ENCODE measurements at places on chromosomes 13 and 19.

DNA sequence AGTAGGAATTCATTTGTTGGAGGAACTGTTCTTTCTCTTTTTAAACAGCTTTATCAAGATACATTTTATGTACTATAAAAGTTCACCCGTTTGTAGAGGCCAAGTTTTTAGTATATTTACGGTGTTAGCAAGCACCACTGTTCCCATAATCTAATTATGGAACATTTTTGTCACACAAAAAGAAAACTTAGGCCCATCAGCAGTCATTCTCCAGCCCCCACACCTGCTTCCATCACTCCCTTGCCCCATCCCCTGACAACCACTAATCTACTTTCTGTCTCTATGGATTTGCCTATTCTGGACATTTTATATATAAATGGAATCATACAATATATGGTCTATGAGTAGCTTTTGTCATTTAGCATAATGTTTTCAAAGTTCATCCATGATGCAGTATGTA lies 465.0 kb downstream of the DCT start:
- no peak for DNase-seq

DNA sequence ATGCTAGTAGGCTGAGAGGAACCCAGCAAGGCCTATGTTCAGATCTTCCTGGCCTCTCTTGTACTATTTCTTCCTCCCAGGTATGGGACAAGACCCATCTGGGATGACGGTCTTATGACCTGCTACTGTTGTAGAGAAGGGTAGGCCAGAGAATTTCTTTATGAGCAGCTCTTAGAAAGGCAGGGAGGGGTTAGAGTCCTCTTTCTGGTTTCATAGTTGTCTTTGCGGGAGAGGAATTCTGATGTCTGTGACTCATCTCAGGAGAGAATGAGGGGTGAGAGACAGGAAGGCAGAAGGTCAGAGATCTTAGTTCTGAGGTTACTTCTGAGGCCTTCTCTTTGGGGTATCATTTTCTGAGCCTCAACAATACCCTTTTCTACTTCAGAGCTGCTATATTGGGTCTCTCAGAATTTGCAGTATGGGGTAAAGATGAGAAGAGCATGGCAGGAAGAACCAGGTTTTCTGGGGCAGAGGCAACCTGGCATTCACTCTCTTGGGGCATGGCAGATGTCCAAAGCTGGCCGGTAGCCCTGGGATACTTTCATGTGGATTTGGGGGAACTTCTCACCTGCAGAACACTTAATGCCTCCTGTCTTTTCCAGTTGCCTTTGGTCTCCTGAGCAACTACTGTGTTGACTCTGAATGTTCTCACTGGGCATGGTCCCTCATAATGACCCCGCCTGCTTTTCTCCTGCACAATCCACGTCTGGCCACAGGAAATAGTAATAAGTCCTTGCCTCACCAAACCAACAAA lies 154.4 kb downstream of the GGACT start:
- DNase-seq = peak; percentile 51

DNA sequence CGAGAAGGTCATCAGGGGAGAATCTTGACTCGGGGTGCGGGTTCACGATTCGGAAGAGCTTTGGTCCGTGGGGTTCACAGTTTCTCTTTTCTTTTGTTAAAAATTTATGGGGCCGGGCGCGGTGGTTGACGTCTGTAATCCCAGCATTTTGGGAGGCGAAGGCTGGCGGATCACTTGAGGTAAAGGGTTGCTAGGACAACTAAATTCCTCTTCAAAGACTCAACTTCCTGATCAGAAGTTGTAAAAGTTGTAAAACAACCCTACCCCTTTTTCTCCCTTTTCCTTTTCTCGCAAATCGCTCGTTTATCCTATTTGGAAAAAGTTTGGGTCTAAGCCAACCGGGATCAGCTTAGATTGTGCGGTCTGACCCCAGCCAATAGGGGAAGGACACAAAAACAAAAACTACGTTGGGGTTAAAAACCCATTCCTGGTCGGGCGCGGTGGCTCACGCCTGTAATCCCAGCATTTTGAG lies 673 bp downstream of the ZNF486 start:
- DNase-seq = peak; percentile 67

GRCh38 chr13:98175823-98176222 lies 1.2 kb downstream of the RNF113B start:
- peak; percentile 38 for DNase-seq

DNA sequence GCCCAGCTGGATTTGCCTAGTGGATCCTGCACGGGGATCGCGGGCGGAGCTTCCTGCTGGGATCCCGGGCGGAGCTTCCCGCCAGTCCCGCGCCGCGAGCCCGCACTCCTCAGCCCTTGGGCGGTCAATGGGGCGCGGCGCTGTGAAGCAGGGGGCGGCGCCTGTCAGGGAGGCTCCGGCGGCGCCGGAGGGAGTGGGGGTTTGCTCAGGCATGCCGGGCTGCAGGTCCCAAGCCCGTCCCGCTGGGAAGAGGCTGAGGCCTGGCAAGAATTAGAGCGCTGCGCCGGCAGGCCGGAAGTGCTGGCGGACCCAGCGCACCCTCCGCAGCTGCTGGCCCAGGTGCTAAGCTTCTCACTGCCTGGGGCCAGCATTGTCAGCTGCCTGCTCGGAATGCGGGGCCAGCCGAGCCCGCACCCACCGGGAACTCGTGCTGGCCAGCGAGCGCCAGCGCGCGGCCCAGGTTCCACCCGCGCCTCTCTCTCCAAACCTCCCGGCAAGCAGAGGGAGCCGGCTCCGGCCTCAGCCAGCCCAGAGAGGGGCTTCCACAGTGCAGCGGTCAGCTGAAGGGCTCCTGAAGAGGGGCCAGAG lies 119.6 kb downstream of the PRR20E start:
- DNase-seq = no peak

DNA sequence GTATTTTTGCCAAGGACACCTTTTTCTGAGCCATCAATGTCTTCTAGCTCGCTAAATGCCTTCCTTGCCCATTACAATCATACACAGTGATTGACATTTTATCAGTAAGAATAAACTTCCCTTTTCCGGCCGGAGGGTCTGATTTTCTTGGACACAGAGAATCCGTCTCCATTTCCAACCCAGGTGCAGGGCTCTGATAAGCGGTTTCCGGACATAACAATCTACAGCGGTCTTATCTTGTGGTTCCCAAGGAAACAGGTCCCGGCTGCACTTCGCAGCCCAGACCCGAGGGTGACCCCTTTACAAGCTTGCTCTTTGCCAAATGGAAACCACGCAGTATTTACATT lies 5.1 kb upstream of the ZNF77 start:
- peak; percentile 7 for DNase-seq

DNA sequence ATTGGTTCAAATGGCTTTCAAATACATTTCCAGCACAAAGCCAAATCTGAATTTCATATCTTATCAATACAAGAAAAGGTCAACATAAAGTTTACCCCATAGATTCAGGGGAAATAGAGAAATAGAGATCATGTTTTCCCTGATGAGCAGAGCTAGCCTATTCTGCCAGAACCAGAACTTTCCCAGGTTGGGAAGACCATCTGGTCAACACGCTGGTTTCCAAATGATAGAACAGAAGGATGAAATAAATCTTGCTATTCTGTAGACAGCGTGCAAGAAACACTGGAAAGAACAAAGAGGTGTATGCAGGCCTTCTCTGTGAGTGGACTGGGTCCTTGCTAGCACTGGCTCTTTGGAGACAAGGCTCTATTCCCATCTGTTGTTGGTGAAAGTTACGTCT lies 350.6 kb downstream of the NDFIP2 start:
- no peak for DNase-seq

- peak; percentile 46 for DNase-seq
Observed at GRCh38 chr19:45250832-45251451, at the start of gene MARK4. Gene MARK4 (plus strand): TSS chr19:45251271. CDS start chr19:45251589, 318 bp downstream.

All from AG10803 (cell line).